ENCODE measurements at places on chromosomes 5 and 9. TPM values are rescaled to one million over a fixed set of nuclear protein-coding genes. Genes with fewer than 3 reads are reported as not detected.
A peak's percentile ranks its signal among the peaks of the same experiment; 100 is the strongest.

Gene MARVELD2
- 24.7 TPM for total RNA-seq

Gene ADRB2
- 9.5 TPM for total RNA-seq

Gene FOXD4
- 0.44 TPM for total RNA-seq

Gene ZFP37
- total RNA-seq, result 6.4 TPM

Gene IFNA13
- not detected for total RNA-seq

Gene SAXO1
- not detected for total RNA-seq

Gene EIF4E1B
- 1.6 TPM for total RNA-seq

Gene CSF2
- not detected for total RNA-seq

Gene PCDHGA10
- total RNA-seq, result 10.7 TPM

DNA sequence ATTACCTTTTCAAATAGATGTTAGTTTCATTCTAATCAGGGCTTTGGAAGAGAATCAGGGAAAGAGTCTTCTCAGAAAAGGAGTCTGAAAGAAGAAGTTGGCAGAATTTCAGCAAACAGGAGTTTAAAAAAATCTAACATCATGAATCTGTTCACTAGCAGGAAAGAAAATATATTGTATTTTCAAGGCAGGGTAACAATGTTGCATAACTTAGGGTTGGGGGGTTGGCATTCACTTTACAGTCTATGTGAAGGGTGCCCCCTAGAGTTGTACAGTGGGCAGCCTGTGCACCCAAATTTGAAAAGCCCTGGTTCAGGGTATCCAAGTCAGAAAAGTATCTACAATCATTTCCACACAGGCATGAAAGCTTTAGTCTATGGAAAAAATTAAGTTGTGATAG, 348.4 kb upstream of the SLC30A5 start:
- H3K27me3 ChIP-seq, result no peaks in the 10 kb centered on the region
- H3K4me1 ChIP-seq, result no peaks in the 10 kb centered on the region
- H3K4me3 ChIP-seq, result no peak overlapping the region
- no peak for DNase-seq
- H3K36me3 ChIP-seq, result no peaks in the 10 kb centered on the region

GRCh38 chr5:103929338-103930013, 366.9 kb upstream of the NUDT12 start:
- H3K27ac ChIP-seq, result no peak overlapping the region
- H3K4me1 ChIP-seq, result no peaks in the 10 kb centered on the region
- H3K27me3 ChIP-seq, result no peaks in the 10 kb centered on the region
- no peaks in the 10 kb centered on the region for H3K36me3 ChIP-seq

- H3K4me1 ChIP-seq, result no peaks in the 10 kb centered on the region
- H3K27me3 ChIP-seq, result no peaks in the 10 kb centered on the region
- no peak overlapping the region for H3K4me3 ChIP-seq
- no peak overlapping the region for H3K27ac ChIP-seq
Observed at GRCh38 chr5:149355688-149356087, 2.2 kb upstream of the PCYOX1L start.

DNA sequence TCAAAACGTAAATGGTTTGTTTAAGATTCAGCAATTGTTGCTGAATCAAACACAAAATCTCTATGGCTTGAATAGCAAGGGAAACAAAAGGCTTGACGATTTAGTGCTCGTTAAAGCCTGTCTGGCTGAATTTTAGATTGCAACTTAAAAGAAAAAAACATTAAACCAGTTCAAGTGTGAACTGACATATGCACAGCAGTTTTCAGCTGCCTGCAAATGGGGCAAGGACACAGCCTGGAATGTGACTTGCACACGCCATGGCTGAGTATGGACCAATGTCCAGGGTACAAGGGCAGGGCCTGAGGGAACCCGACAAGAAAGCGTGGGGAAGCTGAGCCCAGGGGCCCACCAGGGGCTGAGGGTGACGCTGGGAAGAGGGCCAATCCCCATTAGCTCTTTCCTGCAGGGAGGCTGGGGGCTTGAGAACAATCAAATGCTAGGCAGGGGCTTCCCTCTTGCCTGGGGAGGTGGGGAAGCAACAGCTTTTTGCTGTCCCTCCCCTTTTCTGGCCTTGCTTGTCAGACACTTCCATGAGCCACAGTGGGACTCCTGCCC, 89.6 kb upstream of the LRRTM2 start:
- no peaks in the 10 kb centered on the region for H3K4me1 ChIP-seq
- no peaks in the 10 kb centered on the region for H3K27me3 ChIP-seq
- no peaks in the 10 kb centered on the region for H3K36me3 ChIP-seq
- no peak overlapping the region for H3K4me3 ChIP-seq

DNA sequence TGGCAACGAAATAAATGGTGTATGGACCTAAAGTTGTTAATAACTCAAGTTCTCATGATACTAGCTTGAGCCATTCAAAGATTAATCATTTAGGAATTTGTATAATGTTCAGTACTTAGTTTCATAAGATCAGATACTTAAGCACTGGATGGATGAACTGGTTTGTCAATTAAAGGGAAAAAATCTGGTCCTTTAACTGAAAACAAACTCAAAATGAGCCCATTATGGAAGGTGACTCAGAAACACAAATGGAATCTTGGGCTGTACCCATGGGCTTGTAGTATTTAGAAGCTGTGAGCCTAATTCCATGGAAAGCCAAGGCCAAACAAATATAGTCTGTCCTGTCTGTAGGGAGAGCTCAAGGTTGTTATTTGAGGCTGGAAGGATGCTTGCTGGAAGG, 27.6 kb upstream of the ADRB2 start:
- H3K4me3 ChIP-seq, result no peak overlapping the region
- H3K27me3 ChIP-seq, result no peaks in the 10 kb centered on the region
- no peaks in the 10 kb centered on the region for H3K36me3 ChIP-seq
- DNase-seq, result no peak

- no peak overlapping the region for H3K27ac ChIP-seq
- no peaks in the 10 kb centered on the region for H3K27me3 ChIP-seq
- H3K36me3 ChIP-seq, result no peaks in the 10 kb centered on the region
Observed at GRCh38 chr9:36698984-36699383, 126.3 kb downstream of the MELK start.

GRCh38 chr9:114030364-114030763, 47.7 kb downstream of the AMBP start:
- no peak overlapping the region for H3K27ac ChIP-seq
- no peaks in the 10 kb centered on the region for H3K4me1 ChIP-seq
- peak; percentile 15 for DNase-seq
- H3K27me3 ChIP-seq, result no peaks in the 10 kb centered on the region
- H3K4me3 ChIP-seq, result no peak overlapping the region
- H3K36me3 ChIP-seq, result no peaks in the 10 kb centered on the region

GRCh38 chr9:107810461-107810961, 320.9 kb upstream of the KLF4 start:
- H3K36me3 ChIP-seq, result no peaks in the 10 kb centered on the region
- H3K27me3 ChIP-seq, result no peaks in the 10 kb centered on the region
- H3K4me3 ChIP-seq, result no peak overlapping the region
- no peak for DNase-seq

DNA sequence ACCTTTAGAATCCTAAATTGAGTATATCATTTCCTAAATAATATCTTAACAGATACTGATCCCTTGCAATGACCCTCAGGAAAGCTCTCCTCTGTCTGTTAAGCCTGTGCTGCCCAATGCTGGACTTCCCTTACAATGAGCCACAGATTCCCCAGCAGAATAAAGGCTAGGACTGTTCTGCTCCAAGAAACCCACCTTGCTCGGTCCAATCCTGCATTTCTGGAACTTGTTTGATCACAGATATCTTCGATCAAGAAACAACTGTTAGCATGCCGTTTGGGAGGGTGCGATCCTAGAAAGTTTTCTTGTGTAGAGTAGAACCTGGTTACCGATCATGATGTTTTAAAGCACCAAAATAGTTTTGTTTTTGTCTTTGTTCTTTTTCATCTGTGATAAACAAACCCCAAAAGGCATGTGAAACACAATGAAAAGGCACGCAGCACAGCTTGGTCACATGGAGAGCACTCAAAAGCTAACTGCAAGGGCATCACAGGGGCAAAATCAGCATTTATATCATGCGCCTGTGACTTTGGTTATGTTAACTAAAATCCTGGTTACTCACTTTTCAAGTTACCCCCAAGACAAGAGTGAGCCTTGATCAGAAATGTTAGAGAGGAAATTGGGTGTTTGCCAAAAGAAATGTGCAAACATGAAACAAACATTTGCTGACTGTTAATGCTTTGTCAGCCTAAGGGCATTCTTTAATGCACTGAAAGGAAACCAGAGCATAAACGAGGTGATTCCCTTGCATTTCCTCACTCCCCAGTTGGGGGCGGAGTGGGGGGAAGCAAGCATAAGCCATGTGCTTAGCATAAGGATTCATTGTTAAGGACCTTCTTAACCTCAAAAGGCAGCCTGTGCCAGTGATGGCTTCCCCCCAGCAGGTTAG, 61.9 kb upstream of the ADAMTS16 start:
- H3K27ac ChIP-seq, result no peak overlapping the region
- no peak overlapping the region for H3K4me3 ChIP-seq
- no peaks in the 10 kb centered on the region for H3K27me3 ChIP-seq
- no peak for DNase-seq
- no peaks in the 10 kb centered on the region for H3K4me1 ChIP-seq

GRCh38 chr9:127361561-127361960, 35.4 kb upstream of the SLC2A8 start:
- H3K4me1 ChIP-seq, result no peaks in the 10 kb centered on the region
- H3K27ac ChIP-seq, result no peak overlapping the region
- no peaks in the 10 kb centered on the region for H3K27me3 ChIP-seq
- H3K36me3 ChIP-seq, result no peaks in the 10 kb centered on the region

DNA sequence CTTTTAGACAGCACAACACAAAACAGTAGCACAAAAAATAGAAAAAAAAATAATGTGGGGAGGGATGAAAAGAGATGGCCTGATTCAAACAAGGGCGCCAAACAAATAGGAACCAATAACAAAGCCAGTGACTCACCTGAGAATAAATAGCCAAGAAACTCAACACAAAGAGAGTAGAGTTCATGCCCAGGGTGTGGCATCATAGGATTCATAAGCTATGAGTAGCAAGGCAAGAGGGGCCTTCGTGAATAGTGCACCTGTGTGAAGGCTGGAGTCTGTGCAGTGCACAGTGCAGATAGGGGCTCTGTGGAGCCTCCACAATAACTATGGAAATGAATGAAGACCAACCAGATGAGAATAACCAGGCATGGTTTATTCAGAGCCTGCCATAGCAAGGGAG, 541.7 kb downstream of the SPOCK1 start:
- no peaks in the 10 kb centered on the region for H3K4me1 ChIP-seq
- no peaks in the 10 kb centered on the region for H3K27me3 ChIP-seq
- no peak for DNase-seq
- H3K36me3 ChIP-seq, result no peaks in the 10 kb centered on the region

- H3K27me3 ChIP-seq, result no peaks in the 10 kb centered on the region
- H3K4me3 ChIP-seq, result no peak overlapping the region
- no peak for DNase-seq
- H3K27ac ChIP-seq, result no peak overlapping the region
Observed at GRCh38 chr5:137446615-137447014, 52.5 kb downstream of the SPOCK1 start.

GRCh38 chr9:109875495-109876129, 95.6 kb downstream of the PALM2AKAP2 start:
- H3K27me3 ChIP-seq, result no peaks in the 10 kb centered on the region
- no peak overlapping the region for H3K27ac ChIP-seq
- no peaks in the 10 kb centered on the region for H3K36me3 ChIP-seq
- no peaks in the 10 kb centered on the region for H3K4me1 ChIP-seq
- no peak overlapping the region for H3K4me3 ChIP-seq

GRCh38 chr5:105101577-105101976, 1539.0 kb upstream of the NUDT12 start:
- H3K36me3 ChIP-seq, result no peaks in the 10 kb centered on the region
- no peak overlapping the region for H3K4me3 ChIP-seq
- no peaks in the 10 kb centered on the region for H3K4me1 ChIP-seq
- no peak for DNase-seq

GRCh38 chr5:149310947-149311658, 34.2 kb upstream of the GRPEL2 start:
- no peak for DNase-seq
- no peak overlapping the region for H3K4me3 ChIP-seq
- no peaks in the 10 kb centered on the region for H3K4me1 ChIP-seq
- no peaks in the 10 kb centered on the region for H3K27me3 ChIP-seq
- no peak overlapping the region for H3K27ac ChIP-seq

DNA sequence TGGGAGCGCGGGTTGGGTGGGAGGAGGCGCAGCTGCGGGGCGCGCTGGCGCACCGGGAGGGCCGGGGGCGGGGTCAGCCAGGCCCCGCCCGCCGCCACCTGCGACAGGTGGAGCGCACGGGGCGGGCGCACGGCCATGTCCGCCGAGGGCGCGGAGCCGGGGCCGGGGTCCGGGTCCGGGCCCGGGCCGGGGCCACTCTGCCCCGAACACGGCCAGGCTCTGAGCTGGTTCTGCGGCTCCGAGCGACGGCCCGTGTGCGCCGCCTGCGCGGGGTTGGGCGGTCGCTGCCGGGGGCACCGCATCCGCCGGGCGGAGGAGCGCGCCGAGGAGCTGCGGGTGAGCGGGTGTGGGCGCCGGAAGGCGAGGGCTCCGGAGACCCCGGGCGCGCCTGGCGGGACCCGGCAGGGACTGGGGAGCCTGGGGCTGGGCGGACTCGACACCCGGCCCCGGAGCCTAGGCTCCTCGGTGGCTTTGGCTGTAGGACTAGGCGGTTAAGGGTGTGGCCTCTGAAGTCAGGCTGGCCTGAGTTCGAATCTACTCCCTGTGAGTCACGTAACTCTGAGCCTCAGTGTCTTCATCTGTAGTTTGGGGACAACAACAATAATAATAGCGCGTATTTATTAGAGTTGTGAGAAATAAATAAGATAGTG, at the start of gene BSPRY:
BSPRY (plus strand) TSS at position 97 of the 650 bp plus-strand sequence; CDS start at position 136, 39 bp downstream.
- no peaks in the 10 kb centered on the region for H3K36me3 ChIP-seq
- H3K27ac ChIP-seq, result peak within 1 kb of the TSS; percentile 81
- DNase-seq, result no peak
- no peaks in the 10 kb centered on the region for H3K4me1 ChIP-seq
- H3K4me3 ChIP-seq, result peak within 1 kb of the TSS; percentile 31

GRCh38 chr9:112061152-112061740, 113.9 kb downstream of the SUSD1 start:
- no peak overlapping the region for H3K4me3 ChIP-seq
- no peak for DNase-seq
- peak overlapping the region; percentile 84 for H3K27ac ChIP-seq
- no peaks in the 10 kb centered on the region for H3K27me3 ChIP-seq

- H3K36me3 ChIP-seq, result no peaks in the 10 kb centered on the region
- H3K27ac ChIP-seq, result no peak overlapping the region
- H3K4me1 ChIP-seq, result no peaks in the 10 kb centered on the region
- no peak overlapping the region for H3K4me3 ChIP-seq
- no peaks in the 10 kb centered on the region for H3K27me3 ChIP-seq
- DNase-seq, result no peak
Observed at GRCh38 chr9:94703488-94704140, 22.9 kb upstream of the AOPEP start.

DNA sequence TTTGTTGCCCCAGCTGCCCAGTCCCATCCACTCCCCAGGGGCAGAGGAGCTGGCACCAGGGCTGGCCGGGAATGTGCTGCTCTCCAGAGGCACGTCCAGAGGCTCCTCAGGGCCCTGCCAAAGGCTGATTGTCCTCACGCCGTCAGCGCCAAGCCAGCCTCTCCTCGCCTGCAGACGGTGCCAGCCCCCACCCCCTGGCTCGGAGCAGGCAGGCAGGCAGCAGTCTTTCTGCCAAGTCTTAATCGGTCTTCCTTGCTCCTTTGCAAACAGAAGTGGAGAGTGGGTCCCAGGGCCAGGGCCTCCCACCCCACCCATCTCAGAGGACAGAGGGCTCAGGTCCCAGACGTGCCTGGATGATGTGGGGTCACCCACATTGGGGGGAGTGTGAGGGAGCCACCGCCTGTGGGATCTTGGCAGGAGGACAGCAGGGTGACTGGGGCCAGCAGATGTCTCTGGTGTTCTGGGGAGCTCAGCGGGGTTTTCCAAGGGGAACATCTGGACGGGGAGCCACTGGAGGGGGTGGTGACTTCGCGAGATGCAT, 36.3 kb downstream of the FAM163B start:
- no peaks in the 10 kb centered on the region for H3K36me3 ChIP-seq
- H3K27me3 ChIP-seq, result no peaks in the 10 kb centered on the region
- DNase-seq, result no peak
- H3K4me3 ChIP-seq, result no peak overlapping the region

- no peaks in the 10 kb centered on the region for H3K4me1 ChIP-seq
- no peak overlapping the region for H3K4me3 ChIP-seq
- no peaks in the 10 kb centered on the region for H3K36me3 ChIP-seq
- no peak for DNase-seq
Observed at GRCh38 chr5:134255418-134256150, 29.7 kb upstream of the PPP2CA start.
